Calu3 (cell line): ENCODE measurements at places on chromosomes 13 and 19. TPM values are rescaled to one million over a fixed set of nuclear protein-coding genes. Genes with fewer than 3 reads are reported as not detected.

- no peak for DNase-seq
Measured at GRCh38 chr13:29081036-29081435, 260.9 kb downstream of the MTUS2 start.

DNA sequence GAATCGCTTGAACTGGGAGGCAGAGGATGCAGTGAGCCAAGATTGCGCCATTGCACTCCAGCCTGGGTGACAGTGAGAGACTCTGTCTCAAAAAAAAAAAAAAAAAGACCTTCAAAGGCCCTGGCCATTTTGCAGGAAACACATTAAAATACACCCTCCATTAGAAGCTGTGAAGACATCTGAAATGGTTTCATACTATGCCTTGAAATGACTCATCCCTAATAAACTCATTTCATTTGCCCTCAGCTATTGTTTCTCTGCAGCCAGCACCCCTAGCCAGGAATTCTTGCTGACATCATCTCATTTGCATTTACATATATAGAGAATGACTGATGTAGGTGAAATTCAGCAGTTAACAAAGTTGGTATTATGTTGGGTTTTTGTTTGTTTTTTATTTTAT lies 8.7 kb downstream of the EML2 start:
- peak; percentile 36 for DNase-seq

DNA sequence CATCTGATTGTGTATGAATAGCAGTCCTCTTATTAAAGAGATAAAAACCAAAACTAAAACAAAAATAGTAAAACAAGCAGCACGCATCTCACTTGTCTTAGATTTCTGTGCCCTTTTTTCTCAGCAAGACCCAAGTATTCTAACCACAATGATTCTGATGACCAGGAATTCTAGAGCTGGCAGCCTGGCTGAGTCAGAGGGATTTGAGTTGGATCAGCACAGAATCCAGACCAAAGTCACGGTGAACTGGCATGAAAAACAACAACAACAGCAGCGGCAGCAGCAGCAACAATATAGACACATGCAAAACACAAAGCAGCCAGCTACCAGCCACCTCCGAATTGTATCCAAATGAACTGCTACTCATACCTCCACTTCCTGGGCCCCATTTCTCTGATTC lies 360.5 kb downstream of the KCNRG start:
- DNase-seq = no peak

DNA sequence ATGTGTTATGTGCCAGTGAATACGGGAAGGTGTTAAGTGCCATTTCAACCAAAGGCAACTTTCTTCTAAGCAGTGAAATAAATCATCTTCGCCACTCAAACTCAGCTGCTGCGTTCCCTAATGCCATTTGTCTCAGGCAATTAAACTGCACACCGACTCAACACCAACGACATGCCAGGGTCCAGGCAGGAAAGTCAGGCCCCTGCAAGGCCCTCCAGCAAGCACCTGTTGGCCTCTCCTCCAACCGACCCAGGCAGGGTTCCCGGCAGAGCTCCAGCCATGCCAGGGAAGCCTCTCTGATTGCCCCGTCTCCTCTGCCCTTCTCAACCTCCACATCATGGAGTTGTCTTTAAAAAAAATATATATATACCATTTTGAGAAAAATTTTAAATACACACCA lies 21.8 kb downstream of the SAFB2 start:
- no peak for DNase-seq

DNA sequence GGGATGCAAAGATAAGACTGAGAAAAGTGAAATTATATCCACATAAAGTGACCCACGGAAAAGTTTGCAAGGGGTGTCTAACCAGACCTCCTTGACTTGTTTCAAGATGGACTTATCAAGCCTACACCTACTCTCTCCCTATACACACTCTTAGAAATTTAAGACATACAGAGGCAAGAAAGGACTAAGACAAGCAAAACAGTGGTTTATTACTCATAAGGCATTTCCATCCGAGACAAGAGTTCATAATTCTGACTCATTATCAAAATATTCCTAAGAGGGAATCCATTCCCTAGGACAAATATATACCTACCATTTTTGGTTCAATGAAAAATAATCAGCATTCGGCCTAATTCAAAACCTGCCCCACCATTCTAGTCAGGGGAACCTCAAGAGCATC lies 232.6 kb upstream of the GPC6 start:
- DNase-seq = no peak

- DNase-seq = no peak
Measured at GRCh38 chr13:111516712-111517640, 196.5 kb downstream of the TEX29 start.

GRCh38 chr13:110089815-110090214 lies 217.1 kb downstream of the COL4A1 start:
- no peak for DNase-seq

- DNase-seq = no peak
Measured at GRCh38 chr13:70203661-70204229, 95.5 kb upstream of the KLHL1 start.

DNA sequence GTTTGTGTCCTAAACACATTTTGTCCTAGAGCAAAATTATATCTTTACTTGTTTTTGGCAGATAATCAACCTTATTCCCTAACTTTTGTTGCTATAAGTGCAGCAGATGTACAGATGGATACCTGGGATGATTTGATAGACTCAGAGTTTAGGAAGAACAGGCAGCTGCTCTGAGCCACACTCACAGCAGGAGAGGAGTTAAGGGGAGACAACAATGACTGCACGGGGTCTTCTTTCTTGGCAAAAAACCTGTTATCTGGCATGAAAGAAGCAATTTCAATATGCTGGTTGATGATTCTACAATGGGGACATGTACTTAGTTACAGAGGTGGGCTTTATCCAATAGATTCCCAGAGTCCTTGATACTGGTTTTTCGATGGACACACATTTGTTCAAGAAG lies 258.9 kb upstream of the PCDH9 start:
- no peak for DNase-seq

GRCh38 chr19:18669524-18669817 lies 14.0 kb upstream of the CRTC1 start:
- DNase-seq = no peak

GRCh38 chr13:113607889-113608635 lies 23.5 kb downstream of the TFDP1 start:
- no peak for DNase-seq

GRCh38 chr13:46164661-46165060 lies 17.3 kb downstream of the LCP1 start:
- DNase-seq = no peak

- no peak for DNase-seq
Measured at GRCh38 chr19:11345122-11345803, 805 bp downstream of the TMEM205 start.

DNA sequence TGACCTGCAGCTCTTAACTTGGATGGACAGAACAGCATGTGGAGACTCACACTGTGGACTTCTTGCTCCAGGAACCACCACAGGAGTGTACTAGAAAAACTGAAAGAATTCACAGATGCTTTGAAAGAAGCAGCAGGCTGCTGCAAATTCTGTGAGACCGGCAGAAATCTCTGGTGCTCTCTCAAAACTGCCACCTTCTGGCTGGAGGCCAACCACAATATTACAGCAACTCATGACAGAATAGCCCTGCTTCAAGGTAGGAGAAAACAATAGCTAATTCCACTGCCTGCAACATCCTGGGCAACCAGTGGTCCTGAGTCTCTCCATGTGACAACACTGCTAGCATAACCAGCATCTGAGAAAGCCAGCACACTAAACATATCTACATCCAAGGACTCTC lies 26.9 kb downstream of the CDK8 start:
- DNase-seq = no peak

- DNase-seq = peak; percentile 81
Measured at GRCh38 chr19:33580026-33580644, 41.6 kb upstream of the CHST8 start.

- no peak for DNase-seq
Measured at GRCh38 chr13:111115061-111115964, at the start of gene ARHGEF7. TSS of gene ARHGEF7 (plus strand) at chr13:111115310. CDS start at chr13:111115527, 217 bp downstream.

GRCh38 chr19:17627161-17627560 lies 61.0 kb downstream of the UNC13A start:
- no peak for DNase-seq

GRCh38 chr19:30328096-30328495 lies 44.1 kb upstream of the ZNF536 start:
- DNase-seq = no peak

DNA sequence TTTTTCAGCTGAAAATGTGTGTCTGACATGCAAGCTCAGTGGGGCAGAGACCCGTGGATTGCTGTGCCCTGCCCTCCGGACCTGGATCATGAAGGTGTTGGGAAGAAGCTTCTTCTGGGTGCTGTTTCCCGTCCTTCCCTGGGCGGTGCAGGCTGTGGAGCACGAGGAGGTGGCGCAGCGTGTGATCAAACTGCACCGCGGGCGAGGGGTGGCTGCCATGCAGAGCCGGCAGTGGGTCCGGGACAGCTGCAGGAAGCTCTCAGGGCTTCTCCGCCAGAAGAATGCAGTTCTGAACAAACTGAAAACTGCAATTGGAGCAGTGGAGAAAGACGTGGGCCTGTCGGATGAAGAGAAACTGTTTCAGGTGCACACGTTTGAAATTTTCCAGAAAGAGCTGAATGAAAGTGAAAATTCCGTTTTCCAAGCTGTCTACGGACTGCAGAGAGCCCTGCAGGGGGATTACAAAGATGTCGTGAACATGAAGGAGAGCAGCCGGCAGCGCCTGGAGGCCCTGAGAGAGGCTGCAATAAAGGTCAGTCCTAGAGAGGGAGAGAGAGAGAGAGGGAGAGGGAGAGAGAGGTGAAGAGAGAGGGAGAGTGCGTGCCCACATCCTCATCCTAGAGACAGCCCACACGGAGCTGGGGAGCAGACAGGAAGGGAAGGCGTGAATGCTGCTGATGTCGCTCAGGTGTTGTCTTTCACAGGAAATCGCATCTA lies 5.1 kb upstream of the DCUN1D2 start:
- no peak for DNase-seq

GRCh38 chr19:6233056-6233826 lies 46.5 kb downstream of the MLLT1 start:
- DNase-seq = no peak

GRCh38 chr13:74770361-74770760 lies 636.2 kb upstream of the KLF12 start:
- DNase-seq = no peak

GRCh38 chr19:6813659-6814058 lies 41.2 kb downstream of the VAV1 start:
- no peak for DNase-seq

- no peak for DNase-seq
Measured at GRCh38 chr19:30252214-30252613, 120.0 kb upstream of the ZNF536 start.

DNA sequence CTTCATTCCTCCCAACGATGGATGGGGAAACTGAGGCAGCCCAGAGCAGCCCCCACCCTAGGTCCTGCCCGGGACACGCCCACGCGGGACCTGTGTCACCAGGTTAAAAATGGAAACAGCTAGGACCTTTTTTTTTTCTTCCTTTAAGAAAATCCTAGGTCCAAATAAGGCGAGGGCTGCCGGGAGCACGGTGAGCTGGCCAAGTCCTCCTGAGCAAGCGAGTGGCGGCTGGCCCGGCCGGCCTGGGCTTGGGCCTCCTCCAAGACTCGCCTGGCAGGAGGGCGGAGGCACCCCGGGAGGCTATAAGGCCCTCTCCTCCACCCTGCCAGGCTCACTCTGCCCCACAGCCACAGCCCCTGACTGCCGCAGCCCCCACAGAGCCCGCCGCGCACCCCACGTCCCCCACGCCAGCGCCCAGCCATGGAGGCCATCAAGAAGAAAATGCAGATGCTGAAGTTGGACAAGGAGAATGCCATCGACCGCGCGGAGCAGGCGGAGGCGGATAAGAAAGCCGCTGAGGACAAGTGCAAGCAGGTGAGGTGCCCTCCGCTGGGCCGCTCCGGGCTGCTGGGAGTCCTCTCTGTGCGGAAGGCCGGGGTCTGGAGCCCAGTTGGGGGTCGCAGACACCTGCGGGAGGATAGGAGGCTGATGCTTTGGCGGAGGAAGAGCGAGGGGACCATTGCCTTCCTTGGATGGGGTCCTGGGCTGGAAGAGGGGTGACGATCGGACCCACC lies 8.9 kb upstream of the TPM4 start:
- DNase-seq = peak; percentile 69

DNA sequence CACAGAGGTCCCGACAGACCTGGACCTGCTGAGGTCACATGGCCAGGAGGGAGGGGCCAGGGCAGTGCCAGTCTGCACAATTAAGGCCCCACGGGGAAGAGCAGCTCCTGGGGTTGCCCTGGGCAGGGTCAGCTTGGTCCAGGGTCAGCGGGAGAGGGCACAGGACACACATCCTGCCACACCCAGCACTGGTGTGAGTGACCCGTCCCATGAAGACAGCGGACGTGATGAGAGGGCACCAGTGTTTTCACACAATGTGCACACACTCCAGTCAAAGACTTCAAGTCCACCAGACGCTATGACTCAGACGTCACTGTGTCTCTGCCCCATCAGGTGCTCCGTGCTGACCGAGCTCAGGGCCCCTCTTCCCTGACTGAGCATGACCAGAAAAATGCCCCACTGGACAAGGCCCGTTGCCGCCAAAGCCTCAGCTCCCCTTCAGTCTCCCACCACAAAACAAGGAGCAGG lies 4.2 kb downstream of the TMEM259 start:
- no peak for DNase-seq

- DNase-seq = no peak
Measured at GRCh38 chr19:6216996-6217751, 62.6 kb downstream of the MLLT1 start.

GRCh38 chr13:108786456-108787200 lies 157.2 kb downstream of the MYO16 start:
- no peak for DNase-seq

DNA sequence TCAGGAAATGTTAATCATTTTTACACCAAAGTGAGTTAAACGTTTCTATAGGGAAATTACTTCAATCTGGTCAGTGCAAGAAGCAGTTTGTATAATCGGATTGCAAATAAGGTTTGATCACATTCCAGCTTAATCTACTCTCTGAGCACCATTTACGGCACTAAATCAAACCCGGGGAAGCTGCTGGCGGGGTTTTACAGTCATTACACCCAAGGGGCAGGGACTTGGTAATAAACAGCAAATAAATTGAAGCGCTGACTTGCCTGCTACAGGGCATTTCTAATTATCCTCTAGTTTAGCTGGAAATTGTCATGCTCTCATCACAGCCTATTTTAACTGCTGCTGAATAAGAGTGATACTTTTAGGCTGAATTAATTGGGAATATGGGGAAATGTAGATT lies 152.1 kb upstream of the SOX21 start:
- no peak for DNase-seq

GRCh38 chr19:3684054-3684816 lies 16.0 kb downstream of the PIP5K1C start:
- DNase-seq = no peak

- no peak for DNase-seq
Measured at GRCh38 chr13:111632906-111633305, 312.5 kb downstream of the TEX29 start.

Gene ACP7
- 6.6 and 9.5 TPM in 2 replicates for total RNA-seq

Gene LILRB2
- not detected in 2 replicates for total RNA-seq

Gene KCNC3
- total RNA-seq = 5.3 and 6.8 TPM in 2 replicates

Gene RYR1
- 1.4 and 1.5 TPM in 2 replicates for total RNA-seq

Gene LILRA1
- not detected in 2 replicates for total RNA-seq

Gene TEX101
- not detected in 2 replicates for total RNA-seq

Gene JAK3
- total RNA-seq = not detected in 2 replicates

Gene APC2
- 0.12 and 0.44 TPM in 2 replicates for total RNA-seq

Gene MAMSTR
- 1.7 TPM in 2 replicates for total RNA-seq

Gene KLK11
- 10.8 and 25.1 TPM in 2 replicates for total RNA-seq

Gene NLRP12
- total RNA-seq = 0.15 TPM in 1 of 2 replicates, not detected in the other

Gene HSD17B14
- total RNA-seq = 2.6 and 5.7 TPM in 2 replicates

Gene TSKS
- total RNA-seq = not detected in 2 replicates

Gene SLC27A1
- total RNA-seq = 42.5 and 47.3 TPM in 2 replicates

Gene ZGLP1
- 4.6 and 7.0 TPM in 2 replicates for total RNA-seq

Gene CGB5
- total RNA-seq = 2.6 and 3.3 TPM in 2 replicates

Gene ATP4A
- total RNA-seq = not detected in 2 replicates
